ENCODE measurements at places on chromosomes 3 and 15. TPM values are rescaled to one million over a fixed set of nuclear protein-coding genes. Genes with fewer than 3 reads are reported as not detected.
A peak's percentile ranks its signal among the peaks of the same experiment; 100 is the strongest.

DNA sequence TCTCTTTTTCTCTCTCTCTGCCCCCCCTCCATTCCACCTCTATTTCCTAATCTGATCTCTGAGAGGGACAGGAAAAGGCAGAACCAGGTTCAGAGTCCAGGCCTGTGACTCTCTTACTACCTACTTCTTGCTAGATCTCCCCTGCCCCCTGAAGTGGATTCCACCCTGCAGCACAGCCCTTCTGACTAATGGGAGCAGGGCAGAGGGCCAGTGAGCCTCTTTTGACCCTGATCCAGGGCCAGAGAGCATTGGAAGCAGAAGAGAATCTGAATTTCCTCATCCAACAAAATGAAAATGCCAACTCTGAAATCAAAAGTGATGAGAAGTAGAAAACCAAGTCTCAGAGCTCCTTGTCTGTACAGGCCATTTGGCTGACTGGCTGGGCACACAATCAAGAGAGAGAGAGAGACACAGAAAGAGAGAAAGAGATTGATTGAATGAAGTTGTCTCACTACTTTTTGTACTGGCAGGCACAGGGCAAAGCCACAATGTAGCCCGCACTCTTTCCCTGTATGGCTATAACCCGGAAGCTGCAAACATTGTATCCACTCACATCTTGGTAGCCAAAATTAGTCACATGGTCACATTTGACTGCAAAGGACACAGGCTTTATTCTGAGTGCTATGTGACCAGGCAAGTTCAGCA is 31.6 kb upstream of the GLCE start:
- no peak for DNase-seq

GRCh38 chr3:22441711-22442110 is 690.7 kb upstream of the ZNF385D start:
- no peak for DNase-seq

DNA sequence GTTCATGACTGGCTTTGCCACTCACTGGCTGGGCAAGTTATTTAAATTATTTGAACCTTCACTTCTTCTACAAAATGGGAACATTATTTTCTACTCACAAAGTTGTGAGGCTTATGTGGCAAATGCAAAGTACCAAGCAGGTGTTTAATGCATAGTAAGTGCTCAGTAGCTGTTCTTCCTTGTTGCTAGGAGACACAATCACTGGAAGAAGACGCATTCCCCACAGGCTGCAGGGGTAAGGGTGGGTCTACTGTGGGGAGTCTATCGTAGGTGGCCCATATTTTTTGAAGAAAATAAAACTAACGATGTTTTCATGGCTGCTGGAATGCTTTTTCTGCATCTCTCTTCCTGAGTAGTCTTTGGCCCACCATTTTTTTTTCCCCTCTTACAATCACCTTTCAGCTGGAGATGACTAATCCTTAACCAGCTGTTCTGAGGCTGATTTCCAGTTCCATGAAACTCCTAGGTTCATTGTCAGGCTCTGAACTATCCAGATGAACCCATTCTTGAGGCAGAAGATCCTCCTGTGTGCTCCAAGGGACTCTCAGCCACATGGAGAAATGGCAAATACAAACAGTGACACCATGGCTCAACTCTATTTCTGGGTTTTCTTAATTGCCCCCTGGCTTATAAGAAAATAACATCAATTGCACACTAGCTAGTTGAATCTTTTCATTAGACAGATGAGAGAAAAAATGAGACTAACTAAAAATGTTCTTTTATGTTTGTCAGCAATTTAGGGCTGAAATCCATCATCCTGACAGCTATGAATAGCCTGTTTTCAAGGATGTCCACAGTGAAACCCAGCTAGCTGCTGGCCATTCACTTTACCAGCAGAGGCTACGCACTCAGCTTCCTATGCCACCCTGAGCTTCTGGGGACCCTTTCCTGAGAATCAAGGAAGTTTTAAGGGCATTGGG is 108.3 kb upstream of the ETV5 start:
- DNase-seq = no peak

GRCh38 chr15:52308446-52309153 is 13.0 kb upstream of the MYO5C start:
- DNase-seq = peak; percentile 62

DNA sequence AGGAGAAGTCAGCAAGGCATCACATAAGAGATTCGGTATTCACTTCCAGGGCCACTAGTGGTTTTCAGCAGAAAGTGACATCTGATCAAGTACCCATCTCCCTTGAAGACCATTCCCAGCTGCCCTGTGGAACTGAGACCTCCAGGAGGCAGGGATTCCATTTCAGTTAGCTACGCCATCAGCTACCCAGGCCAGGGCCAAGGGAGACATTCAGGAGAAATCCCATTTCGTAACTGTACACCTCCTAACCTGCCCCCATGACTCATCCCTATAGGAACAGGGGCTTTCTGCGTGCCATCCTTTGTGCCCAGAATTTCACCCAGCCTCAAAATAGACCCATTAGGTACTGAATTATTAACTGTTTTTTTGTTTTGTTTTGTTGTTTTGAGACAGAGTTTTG is 24.7 kb downstream of the SPATA12 start:
- no peak for DNase-seq

DNA sequence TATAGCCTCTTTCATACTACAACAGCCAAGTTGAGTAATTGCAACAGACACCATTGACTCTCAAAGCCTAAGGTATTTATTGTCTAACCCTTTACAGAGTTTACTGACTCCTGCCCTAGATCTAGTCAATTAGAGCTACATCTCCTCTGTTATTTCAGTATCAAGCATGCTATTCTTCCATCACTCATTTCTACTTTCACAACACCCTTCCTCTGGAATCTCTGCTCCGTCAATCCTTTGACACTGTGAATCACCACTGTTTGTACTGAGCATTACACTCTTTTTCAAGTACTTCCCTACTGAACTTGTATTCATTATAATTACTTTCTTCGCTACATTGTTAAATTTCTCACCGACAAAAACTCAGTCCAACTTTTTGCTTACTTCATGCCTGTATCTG is 121.8 kb downstream of the ZNF609 start:
- DNase-seq = no peak

CYP11A1 gene
- total RNA-seq = not detected

ERICH6 gene
- total RNA-seq = not detected

DNA sequence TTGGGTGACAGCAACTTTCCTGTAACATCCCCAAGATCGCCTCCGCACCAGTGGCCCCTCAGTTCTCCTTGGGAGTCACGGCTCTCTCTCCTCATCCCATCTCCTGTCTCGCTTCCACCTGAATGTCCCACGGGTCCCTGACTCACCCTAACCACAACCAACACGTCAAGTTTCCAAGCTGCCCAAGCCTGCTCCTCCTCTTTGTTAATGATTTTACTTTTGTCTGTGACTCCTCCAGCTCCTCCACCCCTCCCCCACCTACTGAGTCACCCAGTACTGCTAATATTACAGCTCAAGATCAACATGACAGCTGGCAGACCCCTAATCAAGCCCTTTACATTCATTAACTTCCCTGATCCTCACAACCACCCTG is 39.3 kb downstream of the BDH1 start:
- DNase-seq = peak; percentile 73

DNA sequence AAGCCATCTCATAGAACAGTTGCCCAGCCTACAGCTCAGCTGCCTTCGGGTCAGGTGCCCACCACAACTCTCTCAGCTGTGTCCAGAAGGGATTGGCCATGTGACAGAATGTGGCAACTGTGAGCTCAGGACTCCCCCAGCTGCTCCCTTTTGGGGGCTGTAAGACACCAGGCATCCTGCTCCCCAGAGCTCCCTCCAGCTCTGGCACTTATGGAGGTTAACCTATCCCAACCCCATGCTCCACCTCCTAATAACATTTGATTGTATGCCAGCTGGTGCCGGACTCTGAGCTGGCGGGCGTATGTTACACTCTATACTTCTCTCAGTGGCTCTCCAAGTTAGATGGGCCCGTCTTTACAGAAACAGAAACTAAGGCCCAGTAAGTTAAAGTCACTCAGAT is 222.8 kb downstream of the FAM43A start:
- no peak for DNase-seq

- DNase-seq = peak; percentile 34
Measured at GRCh38 chr15:101148881-101149664, 102.8 kb downstream of the CHSY1 start.

MRPL46 gene
- total RNA-seq = 20.3 TPM

DNA sequence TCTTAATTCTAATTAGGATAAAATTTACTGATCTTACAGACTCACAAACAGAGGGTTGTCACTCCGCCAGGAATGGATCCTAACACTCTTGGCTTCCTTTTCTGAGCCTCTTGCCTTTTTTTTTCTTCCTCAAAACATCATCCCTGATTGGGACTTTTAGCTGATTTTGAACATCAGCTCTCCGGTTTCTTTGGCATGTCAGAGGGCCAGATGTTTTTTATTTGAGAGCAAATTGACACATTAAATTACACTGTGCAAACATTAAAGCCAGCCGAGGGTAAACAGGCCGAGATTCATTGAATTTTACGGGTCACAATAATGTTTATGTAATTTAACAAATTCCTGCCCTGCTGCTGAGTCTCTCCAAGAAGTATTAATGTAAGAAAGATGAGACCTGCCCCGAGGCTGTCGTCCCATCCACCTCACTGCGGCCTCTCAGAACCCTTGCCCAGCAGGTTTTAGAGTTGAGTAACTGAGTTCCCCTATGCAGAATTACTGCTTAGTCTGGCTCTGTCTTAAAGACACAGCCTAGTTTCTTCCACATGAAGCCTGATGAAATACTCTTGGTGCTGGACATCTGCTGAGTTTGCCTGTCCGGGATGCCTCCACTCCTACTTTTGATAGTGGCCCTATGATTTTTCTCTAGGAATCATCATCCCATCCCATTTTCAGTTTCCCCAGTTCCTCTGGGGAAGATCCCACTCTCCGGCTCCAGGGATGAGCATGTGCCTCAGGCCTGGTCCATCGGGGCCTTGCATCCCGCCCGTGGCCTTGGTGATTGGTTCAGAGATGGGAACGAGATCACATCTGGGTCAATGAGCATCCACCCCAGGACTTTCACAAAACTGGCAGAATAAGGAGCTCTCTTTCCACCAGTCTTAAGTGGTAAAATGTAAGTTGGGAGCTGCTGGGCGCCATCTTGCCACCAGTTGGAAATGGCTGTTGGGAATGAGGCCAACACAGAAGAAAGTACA is 226.6 kb upstream of the TLE3 start:
- no peak for DNase-seq

- DNase-seq = no peak
Measured at GRCh38 chr15:89184357-89184756, 37.0 kb downstream of the RLBP1 start.

DNA sequence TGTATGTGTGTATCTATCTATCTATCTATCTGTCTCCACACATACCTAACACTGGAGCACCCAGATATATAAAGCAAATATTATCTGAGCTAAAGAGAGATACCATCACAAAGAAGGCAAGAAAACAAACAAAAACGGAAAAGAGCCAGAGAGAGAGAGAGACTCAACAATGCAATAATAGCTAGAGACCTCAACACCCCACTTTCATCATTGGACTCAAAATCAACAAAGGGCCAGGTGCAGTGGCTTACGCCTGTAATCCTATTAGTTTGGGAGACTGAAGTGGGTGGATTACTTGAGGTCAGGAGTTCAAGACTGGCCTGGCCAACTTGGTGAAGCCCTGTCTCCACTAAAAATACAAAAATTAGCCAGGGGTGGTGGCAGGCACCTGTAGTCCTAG is 23.4 kb downstream of the NCBP2 start:
- no peak for DNase-seq

DNA sequence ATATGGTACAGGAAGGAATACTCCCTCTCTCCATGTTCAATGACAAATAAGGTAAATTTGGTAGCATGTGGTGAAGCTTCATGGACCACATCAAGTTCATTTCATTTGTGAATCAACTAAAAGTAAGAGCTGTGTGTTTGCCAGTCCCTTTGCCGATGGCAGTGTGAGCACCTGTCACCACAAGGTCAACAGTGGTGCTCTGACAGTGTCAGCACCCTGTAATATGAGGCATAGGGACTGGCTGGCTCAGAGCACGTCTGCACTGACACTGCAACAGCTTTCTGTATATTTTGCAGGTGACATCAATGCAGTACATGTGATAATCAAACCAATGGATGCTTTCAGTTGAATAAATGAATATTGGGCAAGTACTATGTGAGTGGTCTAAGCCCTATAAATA is 852.4 kb downstream of the TUSC7 start:
- DNase-seq = no peak

Data from dermis blood vessel endothelial cell (primary cell).